ENCODE measurements at places on chromosomes 5 and 9. TPM values are rescaled to one million over a fixed set of nuclear protein-coding genes. Genes with fewer than 3 reads are reported as not detected.

DNA sequence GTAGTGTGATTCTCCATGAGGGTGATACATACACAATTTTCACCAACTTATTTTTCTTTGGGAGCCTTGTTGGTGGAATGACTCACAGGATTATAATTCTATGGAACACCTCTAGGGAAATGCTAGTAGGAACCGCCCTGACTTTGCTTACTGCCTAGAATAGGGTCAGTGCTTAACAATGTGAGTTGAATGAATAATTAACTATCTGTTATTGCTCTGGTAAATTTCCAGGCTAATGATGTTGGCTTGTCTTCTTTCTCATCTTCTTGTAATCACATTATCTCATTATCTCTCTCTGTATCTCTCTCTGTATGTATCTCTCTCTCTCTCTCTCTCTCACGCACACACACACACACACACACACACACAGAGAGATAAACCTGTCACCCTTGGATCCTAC, 291.1 kb downstream of the TRIM32 start:
- no peak for DNase-seq

GRCh38 chr5:115379622-115380344, 83.3 kb upstream of the CCDC112 start:
- DNase-seq = no peak

The PAX5 gene
- total RNA-seq = 0.59 TPM

DNA sequence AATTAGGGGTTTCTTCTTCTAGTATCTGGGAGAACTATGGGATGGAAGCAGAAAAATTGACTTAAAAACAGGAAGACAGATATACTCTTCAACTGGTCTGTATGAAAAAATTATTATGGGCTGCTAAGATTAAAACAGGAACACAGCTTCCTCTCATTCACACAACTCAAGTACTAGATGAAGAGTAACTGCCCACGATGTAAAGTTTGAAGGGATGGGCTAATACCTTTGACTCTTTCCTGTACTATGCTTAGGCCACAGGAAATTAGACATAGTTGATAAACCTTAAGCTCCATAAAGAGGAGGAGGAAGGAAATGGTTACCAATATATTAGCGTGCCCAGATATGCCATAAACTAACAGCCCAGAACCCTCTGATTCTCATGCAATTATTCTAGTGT, 88.6 kb downstream of the ANKRD31 start:
- no peak for DNase-seq

The LCN10 gene
- total RNA-seq = 4.5 TPM

GRCh38 chr9:15711931-15712330, 159.1 kb downstream of the CCDC171 start:
- no peak for DNase-seq

The SCGB3A2 gene
- total RNA-seq = not detected

GRCh38 chr5:140548300-140548688, 832 bp downstream of the EIF4EBP3 start:
- no peak for DNase-seq

DNA sequence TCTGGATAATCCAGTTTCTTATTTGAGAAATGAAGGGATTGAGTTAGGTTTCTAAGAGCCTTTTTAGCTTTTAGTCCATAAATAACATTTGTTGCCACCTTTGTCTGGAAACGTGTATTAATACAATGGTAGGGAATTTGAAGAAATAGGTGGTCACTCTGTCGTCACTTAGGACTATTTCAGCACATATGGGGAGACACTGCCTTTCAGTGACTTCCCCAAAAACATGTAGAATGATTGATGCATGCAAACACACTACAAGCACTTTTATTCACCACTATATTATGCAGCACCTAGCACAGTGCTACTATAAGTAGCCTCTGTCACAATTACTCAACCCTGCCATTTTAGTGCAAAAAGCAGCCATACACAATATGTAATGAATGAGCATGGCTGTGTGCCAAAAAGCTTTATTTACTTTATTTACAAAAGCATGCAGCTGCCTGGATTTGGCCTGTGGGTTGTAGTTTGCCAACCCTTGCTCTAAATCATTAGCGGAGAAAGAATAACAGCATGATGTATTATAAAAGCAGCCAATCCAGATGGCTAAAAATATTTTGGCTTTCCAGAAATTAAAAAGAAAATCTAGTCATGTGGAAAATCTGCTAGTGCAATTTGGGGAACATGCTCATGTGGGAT, 154.2 kb upstream of the HMHB1 start:
- no peak for DNase-seq

GRCh38 chr5:100823812-100824211, 79.3 kb downstream of the ST8SIA4 start:
- no peak for DNase-seq

GRCh38 chr5:36158144-36158543, 6.2 kb downstream of the SKP2 start:
- DNase-seq = no peak

DNA sequence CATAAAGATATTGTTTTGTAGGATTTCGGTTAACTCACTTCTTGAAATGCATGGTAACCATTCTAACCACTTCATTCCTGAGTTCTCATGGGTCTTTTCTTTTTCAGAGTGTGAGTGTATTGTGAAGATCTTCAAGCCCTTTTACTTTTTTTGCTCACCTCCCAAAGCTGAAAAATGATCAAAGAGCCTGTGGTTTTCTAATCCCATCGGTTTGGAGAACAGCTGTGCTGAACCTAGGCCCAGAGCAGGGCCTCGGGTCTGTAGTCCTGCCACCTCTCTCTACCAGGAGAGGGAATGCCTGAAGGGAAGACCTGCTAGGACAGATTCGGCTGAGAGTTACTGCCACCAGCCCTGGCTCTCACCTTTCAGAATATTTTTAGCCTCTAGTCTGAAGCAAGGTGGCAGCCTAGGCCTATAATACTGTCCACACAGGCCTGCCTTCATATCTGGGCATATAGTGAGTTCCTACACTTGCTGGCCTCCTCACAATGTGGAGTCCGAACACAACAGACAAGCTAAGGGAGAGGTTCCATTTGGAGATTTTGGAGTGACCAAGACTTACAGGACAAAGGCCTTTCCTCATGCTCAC, 13.8 kb downstream of the RGMB start:
- DNase-seq = no peak

DNA sequence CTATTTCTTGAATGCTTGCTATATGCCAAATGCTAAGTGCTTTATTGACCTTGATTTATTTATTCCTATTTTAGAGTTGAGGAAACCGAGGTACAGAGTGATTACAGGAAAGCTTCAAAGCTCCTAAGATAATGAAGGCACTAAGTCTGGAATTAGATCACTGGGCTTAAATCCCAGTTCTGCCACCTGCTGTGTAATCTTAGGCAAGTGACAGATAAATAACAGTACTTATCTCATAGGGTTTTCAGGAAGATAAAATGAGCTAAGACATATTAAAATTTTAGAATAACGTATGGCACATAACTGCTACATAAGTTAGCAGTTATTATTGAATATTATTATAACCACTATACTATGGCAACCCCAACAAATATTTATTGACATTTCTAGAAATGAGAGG, 843.8 kb downstream of the DTWD2 start:
- DNase-seq = no peak

The DAB2IP gene
- 47.0 TPM for total RNA-seq

The MSMP gene
- not detected for total RNA-seq

DNA sequence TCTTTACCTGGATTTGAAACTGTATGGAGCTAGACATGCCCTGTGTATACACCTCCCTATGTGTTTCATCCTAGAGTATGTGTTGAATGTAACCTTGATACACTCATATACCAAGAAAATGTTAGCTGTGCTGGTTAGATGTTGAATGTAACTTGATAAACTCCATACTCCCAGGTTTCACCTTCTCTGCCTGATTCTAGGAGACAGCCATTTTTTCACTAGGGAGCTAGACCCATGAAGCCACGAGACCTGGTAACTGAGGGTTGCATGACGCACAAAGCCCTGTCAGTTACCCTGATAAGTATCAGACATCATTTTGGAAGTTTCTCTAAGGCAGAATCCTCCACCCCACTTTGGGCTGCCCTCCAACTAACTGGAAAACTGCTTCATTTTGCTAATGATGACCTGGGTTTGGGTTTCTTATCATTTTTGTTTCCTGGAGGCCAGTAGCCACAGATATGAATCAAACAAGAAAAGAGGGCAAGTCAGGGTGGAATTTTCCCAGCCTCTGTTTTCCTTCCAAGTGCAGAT, 478.5 kb upstream of the KIF2A start:
- no peak for DNase-seq

DNA sequence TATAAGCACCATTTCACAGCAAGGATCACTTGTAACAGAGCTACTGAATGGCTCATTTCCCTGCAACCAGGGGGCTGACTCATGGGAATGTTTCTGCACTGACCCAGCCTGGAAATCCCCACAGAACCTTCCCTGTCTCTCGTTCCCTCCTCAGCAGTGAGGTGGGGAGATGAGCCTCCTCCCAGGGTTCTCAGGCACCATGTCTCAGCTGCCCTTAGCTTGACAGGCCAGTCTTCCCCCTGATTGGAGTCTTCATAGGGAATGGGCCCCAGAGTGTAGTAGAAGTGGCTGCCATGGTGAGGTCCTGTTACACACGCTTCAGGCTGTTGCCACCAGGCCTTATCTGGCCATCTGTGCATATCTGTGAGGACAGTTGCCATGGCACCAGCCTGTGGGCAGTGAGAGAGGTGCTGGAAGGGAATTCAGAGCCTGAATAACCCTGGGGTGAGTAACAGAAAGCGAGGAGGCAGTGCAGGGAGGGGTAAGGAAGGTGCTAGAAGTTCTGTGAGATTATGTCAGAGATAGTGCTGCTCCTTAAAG, 324.4 kb downstream of the ENC1 start:
- DNase-seq = no peak

GRCh38 chr9:84493284-84493947, 152.9 kb upstream of the SLC28A3 start:
- no peak for DNase-seq

DNA sequence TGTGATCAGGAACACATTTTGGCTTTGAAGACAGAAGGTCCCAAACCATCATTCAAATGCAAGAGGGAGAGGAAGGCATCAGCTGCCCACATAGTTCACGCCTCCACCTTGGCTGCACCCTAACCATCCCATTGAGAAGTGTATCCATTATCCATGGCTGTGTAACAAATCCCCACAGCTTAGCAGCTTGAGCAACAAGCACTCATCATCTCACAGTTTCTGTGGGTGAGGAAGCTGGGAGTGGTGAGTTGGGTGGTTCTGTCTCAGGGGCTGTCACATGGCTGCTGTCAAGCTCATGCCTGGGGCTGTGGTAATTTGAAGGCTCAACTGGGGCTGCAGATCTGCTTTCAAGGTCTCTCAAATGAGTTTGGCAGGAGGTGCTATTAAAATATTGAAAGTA, 23.0 kb upstream of the CEP72 start:
- no peak for DNase-seq
